Activated naive CD8-positive, alpha-beta T cell treated with anti-CD3 and anti-CD28 coated beads, Interleukin-2, amount 10 ng/mL, durations not matched to agents 7 days and 5 days (primary cell): ENCODE measurements at places on chromosomes 2 and 18. TPM values are rescaled to one million over a fixed set of nuclear protein-coding genes. Genes with fewer than 3 reads are reported as not detected.

RBKS gene
- total RNA-seq, result 2.3 TPM

TXNL4A gene
- total RNA-seq, result 107 TPM

GRCh38 chr2:159267921-159268320 is 18.6 kb downstream of the WDSUB1 start:
- H3K4me1 ChIP-seq, result no peaks in the 10 kb centered on the region
- DNase-seq, result no peak
- no peaks in the 10 kb centered on the region for H3K27me3 ChIP-seq
- peaks cover 27% of the 10 kb centered on the region for H3K36me3 ChIP-seq
- H3K27ac ChIP-seq, result no peak overlapping the region

PAX8 gene
- total RNA-seq, result 2.5 TPM

SPC25 gene
- 35.6 TPM for total RNA-seq

PEX13 gene
- total RNA-seq, result 20.1 TPM

GRCh38 chr18:67517444-67517765 is 885 bp upstream of the DSEL start:
- H3K27me3 ChIP-seq, result peaks cover 30% of the 10 kb centered on the region
- no peaks in the 10 kb centered on the region for H3K36me3 ChIP-seq
- H3K4me1 ChIP-seq, result peaks cover 13% of the 10 kb centered on the region
- H3K27ac ChIP-seq, result no peak overlapping the region
- no peak for DNase-seq

C2orf80 gene
- total RNA-seq, result not detected

CDK5R2 gene
- not detected for total RNA-seq

DNA sequence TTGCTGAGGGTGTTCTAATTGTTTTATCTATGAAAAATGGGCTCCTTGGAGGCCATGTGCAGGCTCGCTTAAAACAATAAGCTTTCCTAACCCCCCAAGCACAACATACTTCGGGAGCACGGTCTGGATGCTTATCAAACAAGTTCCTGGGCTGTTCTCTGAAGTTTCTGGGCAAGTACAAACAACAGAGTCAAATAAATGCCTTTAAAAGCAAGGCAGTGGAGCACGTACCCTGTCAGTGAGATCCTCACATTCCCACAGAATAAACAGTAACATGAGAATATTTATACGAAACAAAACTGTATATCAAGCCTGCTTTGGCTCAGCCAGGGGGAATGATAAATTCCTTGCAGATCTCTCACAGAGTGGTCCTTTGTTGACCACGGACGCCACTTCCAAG is 44.8 kb downstream of the FTCDNL1 start:
- H3K27me3 ChIP-seq, result no peaks in the 10 kb centered on the region
- no peak for DNase-seq
- no peaks in the 10 kb centered on the region for H3K36me3 ChIP-seq
- H3K4me1 ChIP-seq, result no peaks in the 10 kb centered on the region
- H3K4me3 ChIP-seq, result no peak overlapping the region
- no peak overlapping the region for H3K27ac ChIP-seq

SESTD1 gene
- 10.4 TPM for total RNA-seq

ASXL3 gene
- not detected for total RNA-seq

B3GNT7 gene
- 0.37 TPM for total RNA-seq

RTTN gene
- 32.5 TPM for total RNA-seq
